HCT116 (cell line): ENCODE measurements at places on chromosomes 11 and 22.

DNA sequence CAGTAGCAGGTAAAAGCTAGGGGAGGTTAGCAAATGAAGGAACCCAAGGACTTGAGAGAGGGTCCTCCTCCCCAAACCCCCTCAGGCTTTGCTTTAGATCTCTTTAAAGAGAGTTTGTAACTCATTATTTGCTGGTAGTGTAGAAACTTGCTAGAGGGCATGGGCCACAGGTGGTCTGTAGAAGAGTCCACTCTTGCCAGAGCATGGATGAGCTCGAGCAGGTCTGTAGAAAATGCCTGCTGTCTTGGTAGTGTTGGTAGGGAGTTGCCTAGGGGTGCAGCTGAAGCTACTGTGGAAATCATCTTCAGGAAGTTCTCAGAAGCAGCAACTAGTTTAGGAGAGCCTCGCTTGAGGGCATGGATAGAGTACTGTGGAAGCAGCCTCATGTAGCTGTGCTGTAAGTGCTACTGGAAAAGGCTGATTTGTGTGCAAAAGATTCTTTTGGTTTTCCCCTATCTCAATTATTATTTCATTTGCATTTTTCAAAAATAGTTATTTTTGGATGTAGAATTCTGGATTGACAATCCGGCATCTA is 104.3 kb downstream of the TMEM135 start:
- DNase-seq, result no peak

DNA sequence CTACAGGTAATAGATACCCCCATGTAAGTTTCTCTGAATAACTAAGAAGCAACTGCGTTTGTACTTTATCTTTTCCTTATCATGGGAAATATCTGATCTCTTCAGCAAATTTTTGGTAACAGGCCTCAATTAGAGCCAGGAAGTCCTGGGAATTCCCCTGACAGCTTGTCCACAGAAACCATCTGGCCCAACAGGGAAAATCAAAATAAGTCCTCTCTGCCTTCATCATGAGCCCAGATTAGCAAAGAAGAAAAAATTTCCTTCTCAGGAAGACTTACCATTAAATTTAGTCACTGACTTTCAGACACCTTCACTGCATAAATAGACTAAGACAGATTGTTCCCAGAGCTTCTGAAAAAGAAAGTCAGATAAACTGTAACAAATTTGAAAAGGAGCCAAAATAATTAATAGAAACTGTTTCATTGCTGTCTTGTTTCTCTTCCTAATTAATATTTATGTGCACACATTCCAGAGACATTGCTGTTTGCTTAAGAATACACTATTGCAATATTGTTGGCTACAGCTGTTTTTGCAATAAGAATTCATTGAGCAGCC is 278.1 kb upstream of the FAT3 start:
- DNase-seq, result no peak

DNA sequence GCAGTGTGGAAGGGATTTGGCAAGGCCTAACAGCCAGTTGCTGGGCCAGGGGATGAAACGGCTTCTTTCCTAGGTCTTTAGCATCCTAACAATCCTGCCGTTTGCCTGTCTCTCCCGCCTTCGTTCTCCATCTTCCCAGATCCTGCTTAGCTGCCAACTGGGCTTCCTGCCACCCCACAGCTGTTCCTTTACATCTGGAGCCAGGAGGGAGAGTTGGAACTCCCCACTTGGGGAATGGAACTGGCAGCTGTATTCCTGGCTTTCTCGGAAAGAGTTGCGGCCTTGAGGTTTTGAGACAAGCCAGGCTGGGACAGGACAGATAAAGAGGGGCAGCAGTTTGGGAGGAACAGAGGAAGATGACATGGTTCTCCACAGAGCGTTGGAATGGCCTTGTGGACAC is 59.6 kb downstream of the ST3GAL4 start:
- DNase-seq, result no peak

DNA sequence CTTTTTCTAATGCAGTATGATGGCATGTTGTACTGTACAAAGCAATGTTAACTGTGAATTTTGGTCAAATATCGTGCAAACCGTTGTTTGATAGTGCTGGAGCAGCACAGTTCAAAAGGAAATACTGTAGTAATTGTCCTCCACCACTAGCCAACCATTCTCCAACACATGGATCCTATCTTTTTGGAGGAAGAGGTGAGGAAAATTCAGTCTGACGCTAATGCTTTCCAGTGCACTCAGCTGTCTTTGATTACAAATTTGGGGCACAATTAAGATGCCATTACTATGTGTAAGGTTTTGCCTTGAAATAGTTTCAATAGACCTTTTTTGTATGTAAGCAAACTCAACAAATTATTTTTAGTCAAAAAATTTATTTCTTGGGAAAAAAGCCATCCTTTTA is 240.5 kb upstream of the CCDC179 start:
- DNase-seq, result no peak

GRCh38 chr11:17702876-17703275 is 16.5 kb upstream of the MYOD1 start:
- no peak for DNase-seq

- no peak for DNase-seq
These were observed 75.9 kb downstream of the FAM83F start for GRCh38 chr22:40070701-40071100.

- DNase-seq, result peak; percentile 95
These were observed 56.9 kb downstream of the MICAL2 start for GRCh38 chr11:12167061-12168000.

DNA sequence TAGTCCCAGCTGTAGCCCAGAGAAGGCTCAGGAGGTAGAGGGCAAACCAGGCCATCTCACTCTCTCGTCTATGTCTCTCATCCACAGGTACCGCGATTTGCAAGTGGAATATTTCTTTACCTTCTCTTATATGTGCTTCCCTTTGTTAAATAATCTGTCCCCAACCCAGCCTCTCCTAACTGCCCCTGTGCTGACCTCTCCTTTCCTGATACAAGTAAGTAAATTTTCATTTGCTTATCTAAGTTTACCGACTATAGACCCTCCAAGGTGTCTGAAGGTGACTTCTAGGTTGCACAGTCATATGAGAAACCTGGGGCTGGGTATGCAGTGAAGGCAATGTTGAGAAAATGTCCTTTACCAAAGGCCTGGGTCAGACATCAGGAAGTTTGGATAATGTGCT is at the start of gene CBLIF:
TSS of gene CBLIF (minus strand) at position 101 of the 400 bp plus-strand sequence. CDS start at position 55, 46 bp downstream.
- no peak for DNase-seq

DNA sequence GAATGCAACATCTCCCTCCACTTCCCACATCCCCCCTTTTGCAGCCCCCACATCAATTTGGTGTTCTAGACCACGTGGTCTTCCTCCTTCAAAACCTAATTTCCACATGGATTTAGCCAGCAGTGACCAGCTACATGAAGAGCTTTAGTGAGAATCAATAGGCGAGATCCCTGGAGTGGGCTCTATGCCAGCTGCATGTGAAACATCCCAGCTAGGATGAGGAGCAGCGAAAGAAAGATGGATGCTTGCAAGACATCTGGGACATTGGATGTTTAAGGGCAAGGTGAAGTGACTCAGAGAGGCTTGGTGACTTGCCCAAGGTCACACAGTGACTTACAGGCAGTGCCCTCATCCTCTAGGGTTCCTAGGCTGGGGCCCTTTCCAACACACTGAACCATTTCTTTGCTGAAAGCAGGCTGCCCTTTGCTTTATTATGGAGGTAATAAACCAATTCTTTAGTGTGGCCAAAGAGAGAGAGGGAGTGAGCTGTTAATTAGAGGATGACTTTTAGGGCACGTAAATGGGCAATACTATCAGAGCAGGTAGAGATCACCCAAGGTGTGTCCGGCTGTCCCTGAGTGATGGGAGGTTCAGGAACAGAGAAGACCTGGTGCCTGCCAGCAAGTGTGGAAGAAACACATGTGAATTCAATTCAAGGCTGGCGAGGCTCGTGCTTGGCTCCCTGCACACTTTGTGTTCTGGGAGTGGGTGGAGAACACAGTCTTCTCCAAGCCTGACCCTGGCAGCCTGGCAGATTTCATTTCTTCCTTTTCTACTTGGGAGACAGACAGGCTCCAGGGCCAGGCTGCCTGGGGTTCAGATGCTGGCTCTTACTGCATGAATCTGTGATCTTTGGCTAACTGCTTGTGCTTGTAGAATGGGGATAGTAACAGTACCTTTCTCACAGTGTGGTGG is 24.0 kb downstream of the TSPAN18 start:
- no peak for DNase-seq

DNA sequence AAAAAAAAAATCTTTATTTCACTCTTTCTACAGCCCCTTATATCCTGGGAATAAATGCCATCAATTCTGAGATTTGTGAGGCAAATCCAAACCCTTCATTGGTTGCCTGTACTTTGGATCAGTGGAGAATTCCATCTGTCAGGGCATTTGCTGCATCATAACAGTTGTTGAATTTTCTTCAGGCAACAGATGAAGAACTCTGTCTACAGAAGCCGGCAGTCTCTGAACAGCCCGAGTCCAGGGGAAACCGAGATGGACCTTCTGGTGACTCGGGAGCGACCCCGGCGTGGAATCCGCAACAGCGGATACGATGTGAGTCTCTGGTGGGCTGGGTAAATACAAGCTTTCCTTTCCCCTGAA is 82.3 kb downstream of the C11orf91 start:
- DNase-seq, result no peak

GRCh38 chr11:45928535-45929215 is 6.2 kb downstream of the LARGE2 start:
- no peak for DNase-seq

GRCh38 chr11:85694385-85694980 is 8.5 kb upstream of the CCDC89 start:
- peak; percentile 18 for DNase-seq

DNA sequence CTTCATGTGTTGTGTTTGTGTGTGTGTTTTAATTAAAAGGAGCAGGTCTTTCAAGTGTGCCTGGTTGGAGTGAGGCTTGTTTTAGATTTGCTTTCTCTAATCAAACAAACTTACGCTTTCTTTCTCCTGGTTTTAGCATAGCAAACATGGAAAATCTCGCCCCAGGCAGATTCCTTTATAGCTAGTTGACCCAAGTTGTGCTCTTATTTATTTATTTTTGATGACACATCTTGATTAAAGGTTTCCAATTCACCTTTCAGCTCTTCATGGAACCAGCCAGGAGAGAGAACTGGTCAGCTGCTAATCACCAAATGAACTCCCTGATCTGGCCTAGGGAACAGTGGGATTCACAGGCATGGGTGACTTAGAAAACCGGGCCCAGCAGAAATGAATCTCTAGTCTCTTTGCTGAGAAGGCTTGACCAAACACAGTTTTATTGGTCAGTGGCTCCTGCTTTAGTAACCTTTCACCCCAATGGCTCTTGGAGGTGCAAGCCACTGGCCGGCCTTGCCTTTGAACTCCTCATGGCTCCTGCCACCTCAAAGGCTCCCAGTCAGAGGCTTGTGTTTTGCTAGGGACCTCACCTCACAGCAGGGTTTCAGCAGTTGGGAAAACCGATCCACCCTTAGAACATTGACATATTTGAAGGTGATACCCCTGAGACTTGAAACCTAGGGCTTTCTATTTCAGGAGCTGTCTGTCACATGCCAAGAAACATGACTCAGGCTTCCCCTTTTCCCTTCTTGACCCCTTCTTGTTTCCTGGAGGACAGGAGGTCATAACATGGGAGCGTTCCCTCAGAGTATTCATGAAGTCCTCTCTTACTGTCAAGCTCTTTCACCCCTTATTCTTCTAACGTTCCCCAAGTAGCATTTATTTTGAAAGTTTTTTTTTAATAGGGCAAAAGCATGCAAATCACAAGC is 48.8 kb downstream of the EXT2 start:
- peak; percentile 15 for DNase-seq

GRCh38 chr11:111045407-111045803 is 200.1 kb upstream of the POU2AF2 start:
- DNase-seq, result no peak

- no peak for DNase-seq
These were observed 4.3 kb upstream of the PDE2A start for GRCh38 chr11:72678524-72678923.

DNA sequence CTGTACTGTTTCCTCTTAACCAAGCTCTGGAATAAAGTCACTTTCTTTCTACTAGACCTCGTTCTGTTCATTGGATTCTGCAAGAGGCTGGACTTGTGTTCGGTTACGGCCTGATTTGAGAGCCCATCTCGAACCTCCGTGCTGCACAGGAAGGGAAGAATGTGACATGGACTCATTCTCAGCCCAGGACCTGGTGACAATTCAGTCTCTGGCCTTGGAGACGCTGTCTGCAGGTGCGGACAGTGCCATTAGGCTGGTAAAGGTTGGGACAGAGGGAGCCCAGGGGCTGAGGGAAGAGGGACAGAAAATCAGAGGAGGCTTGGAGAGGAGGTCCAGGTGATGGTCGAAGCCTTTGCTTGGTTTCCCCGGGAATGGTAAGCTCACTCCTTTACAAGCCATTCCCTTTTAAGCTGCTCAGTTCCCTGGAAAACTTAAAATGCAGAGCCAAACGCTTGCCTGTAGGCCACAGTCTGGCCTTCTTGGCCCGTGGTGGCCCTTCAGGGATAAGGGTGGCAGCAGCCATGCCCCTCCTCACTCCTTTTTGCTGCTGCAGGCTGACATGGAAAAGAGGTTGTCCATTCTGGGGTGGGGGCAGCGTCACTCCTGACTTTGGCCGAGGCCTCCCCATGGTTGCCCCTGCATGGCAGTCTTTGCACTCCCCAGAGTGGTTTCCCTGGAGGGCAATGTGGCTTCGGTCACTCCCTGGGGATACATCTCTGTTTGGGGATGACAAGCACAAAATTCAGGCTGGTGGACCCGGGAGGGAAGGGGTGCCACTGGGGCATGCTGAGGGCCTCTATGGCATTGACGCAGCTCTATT is 52.3 kb downstream of the SHISAL1 start:
- no peak for DNase-seq

DNA sequence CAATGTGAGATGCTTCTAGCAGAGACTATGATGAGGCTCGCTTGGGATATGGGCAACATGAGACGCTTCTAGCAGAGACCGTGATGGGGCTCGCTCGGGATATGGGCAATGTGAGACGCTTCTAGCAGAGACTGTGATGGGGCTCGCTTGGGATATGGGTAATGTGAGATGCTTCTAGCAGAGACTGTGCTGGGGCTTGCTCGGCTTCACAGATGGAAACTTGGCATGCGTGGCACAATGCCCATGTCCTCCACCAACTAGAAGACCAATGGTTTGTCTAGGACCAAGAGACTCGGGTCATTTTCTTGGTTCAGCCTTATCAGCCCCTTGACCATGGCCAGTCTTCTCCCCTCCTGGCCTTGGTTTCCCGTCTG is 7.1 kb downstream of the MYEOV start:
- DNase-seq, result no peak

DNA sequence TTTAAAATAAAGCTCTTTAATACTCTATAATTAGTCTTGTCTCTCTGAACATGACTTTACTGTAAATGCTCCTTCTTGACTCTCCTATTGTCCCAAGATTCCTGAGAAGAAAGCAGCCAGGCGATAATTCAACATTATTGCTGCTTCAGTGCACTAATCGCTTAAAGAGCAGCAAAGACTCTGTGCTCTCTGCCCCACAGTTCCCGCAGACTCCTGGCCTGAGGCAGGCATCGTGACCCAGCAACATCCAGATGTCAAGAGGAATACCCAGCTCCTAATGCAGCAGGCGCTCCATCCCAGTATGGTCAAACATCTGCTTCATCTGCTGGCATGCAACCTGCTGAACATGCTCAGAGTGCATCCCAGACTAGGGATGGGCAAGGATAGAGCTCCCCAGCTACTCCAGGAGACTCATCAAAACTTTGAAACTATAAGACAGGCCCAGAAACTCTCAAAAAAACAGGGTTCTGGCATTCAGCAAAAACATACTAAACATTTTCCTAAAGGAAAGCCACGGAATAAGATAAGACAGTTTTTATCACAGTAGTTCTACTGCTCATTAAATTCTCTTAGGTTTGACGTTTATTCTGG is 270.0 kb downstream of the SOX6 start:
- no peak for DNase-seq
